Stimulated activated CD4-positive, alpha-beta T cell treated with anti-CD3 and anti-CD28 coated beads, Interleukin-1b, Interleukin-23, amount 100 ng/mL, for 1 hour (primary cell): ENCODE measurements at places on chromosomes 11 and 22.

- DNase-seq, result no peak
Observed at GRCh38 chr11:5192738-5193137, 7.7 kb downstream of the OR51V1 start.

GRCh38 chr22:24072361-24072760 lies 61.3 kb downstream of the CABIN1 start:
- no peak for DNase-seq

DNA sequence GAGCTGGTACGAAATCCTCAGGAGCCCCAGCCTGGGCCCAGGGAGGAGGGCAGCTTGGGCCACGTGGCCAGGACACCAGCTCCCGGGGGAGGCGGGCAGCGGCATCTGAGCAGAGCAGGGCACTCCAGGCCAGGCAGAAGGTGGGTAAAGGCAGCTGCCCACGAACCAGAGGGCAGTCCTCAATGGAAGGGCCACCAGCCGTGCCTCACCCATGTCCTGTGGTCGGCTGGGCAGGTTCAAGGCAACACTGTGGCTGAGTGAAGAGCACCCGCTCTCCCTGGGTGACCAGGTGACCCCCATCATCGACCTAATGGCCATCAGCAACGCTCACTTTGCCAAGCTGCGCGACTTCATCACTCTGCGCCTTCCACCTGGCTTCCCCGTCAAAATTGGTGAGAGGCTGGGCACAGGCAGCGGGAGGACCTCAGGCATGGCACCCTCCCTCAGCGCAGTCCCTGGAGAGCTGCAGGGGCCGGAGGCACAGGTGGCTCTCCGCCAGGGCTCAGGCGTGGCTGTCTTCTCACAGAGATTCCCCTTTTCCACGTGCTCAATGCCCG lies 2.5 kb upstream of the SSH3 start:
- no peak for DNase-seq

DNA sequence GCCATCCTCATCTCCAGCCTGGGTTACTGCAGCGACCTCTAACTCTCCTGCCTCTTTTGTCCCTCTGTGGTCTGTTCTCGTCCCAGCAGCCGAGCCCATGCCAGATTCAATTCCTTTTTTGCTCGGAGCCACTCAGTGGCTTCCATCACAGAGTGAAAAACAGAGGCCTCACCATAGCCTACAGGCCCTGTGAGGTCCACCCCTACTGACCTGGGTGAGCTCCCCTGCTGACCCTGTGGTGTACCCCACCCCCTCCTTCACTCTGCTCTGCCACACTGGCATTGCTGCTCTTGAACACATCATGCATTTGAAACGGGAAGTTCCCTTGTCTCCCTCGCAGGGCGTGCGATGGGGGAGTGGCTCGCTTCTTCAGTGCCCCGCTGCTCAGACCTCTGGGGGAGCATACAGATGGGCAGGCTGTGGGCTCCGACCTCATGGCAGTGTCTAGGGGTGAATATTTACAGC lies 2.1 kb downstream of the AIP start:
- DNase-seq, result no peak

DNA sequence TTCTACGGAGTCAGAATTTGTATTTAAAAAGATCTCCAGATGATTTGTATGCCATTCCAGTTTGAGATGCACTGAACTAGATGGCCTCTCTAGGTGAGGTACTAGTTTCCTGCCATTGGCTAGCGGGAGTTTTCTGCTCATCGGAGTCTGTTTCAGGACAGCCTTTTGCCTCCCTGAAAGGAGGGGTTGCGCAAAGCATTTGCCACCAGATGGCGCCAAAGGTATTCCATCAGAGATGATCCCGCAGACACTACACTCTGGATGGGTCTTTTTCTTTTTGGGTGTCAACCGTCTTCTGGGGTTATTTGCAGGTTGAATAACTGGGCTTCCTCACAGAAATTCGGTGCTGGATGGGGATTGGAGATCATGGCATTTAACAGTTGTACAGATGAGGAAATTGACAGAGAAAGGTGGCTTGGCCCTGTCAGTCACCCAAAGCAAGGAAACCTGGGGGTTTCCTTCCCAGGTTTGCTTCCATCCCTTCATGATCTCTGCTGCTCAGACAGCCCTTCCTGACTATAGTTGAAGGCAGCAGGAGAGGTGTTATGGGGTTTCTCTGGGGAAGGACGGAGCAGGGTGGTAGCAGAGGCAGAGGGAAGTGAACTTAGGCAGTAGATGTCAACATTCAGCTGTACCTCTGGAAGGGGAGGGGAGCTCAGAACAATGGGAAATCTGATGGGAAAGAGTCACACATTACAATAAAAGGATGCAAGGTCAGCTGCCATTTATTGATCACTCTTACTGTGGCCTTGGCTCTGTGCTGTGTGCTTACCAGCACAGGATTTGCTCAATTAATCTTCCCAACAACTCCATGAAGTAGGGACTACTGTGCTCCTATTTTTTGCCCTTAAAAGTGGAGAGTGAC lies 81.6 kb downstream of the CCDC81 start:
- peak; percentile 68 for DNase-seq

- no peak for DNase-seq
Observed at GRCh38 chr22:29311464-29312217, 3.9 kb downstream of the RASL10A start.

DNA sequence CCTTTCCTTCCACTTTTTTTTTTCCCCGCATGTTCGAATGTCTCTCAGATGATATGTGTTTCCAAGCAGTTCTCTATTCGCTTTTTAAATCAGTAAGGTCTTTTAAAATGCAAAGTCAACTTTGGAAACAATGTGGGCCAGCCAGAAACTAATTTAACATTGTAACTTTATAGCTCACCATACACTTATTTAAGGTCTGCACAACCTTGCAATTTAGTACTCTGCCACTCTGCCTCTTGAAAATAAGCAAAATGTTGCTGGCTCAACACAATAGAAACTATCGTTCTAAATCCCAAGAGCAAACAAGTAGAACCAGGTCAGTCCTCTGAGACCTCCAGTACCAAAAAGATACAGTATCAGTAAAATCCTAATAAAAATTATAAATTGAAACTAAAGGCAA lies 109.0 kb downstream of the SIK3 start:
- DNase-seq, result no peak

DNA sequence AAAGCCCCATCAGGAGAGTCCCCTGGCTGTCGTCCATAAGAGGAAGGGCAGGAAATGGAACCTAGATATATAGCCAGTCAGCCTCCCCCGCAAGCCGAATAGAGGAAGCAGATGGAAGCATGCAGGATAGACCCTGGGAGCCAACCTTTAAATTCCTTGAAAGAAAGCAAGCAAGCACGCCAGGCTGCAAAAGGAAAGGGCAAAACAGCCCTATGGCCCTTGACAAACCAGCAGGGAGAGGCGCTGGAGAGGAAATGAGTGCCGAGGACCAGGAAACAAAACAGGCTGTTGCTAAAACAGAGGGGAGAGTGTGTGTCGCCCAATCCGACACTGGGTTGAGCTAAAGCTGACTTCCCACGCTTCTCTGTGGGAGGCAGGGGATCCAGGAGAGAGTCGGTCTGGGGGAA lies 203.5 kb upstream of the MTNR1B start:
- DNase-seq, result no peak

DNA sequence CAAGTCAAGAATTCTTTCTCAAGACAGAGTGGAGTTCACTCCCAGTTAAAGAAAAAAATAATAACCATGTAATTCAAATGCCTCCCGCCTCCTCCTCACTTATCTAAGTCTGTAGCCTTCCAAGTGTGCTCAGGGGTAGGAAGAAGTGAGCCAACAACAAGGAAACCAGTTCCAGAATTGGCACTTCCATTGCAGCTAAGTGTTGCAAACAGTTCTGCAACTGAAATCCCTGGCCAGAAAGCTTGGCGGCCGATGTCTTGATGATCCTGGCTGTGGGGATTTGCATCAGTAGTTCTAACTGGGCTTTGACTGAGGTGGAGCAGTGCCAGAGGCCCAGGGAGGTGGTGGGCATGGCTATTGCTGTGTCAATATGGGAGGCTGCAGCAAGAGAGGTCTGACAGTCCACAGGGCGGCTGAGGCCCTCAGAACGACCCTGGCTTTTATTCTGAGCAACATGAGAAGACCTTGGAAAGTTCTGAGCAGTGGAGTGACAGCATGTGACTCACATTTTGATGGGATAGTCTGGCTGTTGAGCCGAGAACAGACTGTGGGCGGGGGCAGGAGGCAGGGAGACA lies 19.2 kb downstream of the DHCR7 start:
- DNase-seq, result no peak

DNA sequence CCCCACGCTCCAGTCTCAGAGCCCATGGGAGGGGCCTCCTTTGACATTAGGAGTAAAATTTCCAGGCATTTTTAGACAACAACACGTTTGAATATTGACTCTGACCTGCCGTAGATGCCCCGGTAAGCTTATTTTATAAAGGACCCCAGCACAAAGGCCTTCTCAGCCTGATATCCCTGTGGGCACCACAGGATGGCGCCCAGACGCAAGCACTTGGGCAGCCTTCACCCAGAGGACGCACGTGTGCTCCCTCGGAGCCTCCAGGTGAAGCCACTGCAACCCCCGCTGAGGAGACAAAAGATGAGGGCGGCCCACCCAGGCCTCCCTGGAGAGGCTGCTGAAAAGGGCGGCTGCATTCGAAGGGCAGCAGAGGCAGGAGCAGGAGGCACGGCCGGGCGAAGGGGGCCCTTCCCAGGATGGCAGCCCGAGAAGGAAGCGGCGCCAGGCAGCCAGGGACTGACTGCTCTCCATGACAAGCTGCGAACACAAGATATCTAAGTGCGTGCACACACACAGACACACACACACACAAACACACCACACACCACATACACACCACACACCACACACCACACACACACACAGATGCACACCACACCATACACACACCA lies 15.2 kb upstream of the TH start:
- DNase-seq, result peak; percentile 30

DNA sequence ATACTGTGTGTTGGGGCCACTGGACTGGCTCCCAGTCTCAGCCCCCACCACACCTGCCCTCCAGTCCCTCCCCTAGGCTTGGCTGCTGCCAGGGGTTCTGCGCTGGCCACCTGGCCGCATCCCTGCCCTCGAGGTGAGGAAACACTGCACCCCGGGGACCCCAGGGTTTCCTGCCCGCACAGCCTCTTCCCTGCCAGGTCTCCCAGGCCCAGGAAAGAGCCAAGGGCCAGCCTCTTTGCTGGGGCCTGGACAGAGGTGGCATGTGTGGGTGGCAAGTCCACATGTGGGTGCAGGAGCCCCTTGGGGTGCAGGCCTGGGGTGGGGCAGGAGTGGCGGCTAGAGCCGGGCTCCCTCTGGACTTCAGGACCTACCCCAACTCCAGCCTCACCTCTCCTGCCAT lies 2.5 kb downstream of the EPS8L2 start:
- DNase-seq, result no peak

DNA sequence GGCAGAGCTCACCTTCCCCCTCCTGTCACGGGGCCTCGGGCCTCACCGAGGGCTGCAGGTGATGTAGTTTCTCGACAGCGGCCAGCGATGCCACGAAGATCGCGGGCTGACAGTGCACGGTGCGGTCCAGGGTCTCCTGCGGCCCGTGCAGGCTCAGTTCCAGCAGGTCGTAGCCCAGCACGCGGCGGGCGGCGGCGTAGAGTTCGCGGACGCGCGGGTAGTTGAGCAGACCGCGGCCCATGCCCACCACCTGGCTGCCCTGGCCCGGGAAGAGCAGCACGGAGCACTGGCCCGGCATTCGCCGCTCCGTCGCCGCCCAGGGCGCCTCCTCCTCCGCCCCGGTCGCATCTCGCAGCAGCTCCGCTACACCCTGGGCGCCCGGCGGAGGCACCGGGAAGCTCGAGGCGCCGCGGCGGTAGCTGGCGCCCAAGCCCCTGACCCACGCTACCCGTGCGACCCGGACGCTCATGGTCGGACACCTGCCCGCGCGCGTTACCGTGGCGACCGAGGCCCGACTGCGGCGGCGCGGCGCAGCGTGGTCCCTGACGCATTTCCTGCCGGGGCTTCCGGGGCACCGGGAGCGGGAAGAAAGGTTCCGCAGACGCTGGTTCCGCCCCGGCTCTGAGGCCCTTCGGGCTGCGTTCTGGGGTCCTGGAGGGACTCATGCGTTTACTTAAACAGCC lies at the start of gene MCAT:
MCAT (minus strand) TSS at position 519 of the 683 bp plus-strand sequence; CDS start at position 469, 50 bp downstream.
- DNase-seq, result peak; percentile 62

DNA sequence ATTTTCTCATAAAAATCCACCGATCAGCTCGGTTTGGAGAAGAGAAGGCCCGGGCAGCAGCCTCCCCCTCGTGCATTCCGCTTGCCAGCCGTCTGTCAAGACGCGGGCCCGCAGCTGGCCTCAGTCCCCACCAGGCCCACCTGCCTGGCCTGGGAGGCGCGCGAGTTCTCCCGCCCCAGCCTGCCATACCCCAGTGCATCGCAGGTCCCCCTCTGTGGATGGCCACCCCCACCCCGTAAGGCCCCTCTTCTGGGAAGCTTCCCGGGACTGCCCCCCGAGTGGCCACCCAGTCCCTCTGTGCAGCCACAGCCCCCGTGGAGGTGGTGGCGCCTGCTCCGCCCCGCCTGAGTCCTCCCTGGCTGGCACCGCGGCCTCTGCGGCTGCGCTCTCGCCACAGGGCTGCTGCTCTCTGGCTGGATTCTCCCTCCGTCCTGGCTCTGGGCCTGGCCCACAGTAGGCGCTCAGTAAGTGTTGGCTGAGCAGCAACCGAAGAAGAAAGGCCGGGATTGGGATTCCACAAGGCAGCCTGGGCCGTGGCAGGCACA lies 74.0 kb upstream of the TCF20 start:
- DNase-seq, result no peak

GRCh38 chr11:36167729-36168128 lies 121.5 kb downstream of the COMMD9 start:
- DNase-seq, result no peak

- no peak for DNase-seq
Observed at GRCh38 chr11:43282607-43283440, 29.0 kb upstream of the API5 start.

DNA sequence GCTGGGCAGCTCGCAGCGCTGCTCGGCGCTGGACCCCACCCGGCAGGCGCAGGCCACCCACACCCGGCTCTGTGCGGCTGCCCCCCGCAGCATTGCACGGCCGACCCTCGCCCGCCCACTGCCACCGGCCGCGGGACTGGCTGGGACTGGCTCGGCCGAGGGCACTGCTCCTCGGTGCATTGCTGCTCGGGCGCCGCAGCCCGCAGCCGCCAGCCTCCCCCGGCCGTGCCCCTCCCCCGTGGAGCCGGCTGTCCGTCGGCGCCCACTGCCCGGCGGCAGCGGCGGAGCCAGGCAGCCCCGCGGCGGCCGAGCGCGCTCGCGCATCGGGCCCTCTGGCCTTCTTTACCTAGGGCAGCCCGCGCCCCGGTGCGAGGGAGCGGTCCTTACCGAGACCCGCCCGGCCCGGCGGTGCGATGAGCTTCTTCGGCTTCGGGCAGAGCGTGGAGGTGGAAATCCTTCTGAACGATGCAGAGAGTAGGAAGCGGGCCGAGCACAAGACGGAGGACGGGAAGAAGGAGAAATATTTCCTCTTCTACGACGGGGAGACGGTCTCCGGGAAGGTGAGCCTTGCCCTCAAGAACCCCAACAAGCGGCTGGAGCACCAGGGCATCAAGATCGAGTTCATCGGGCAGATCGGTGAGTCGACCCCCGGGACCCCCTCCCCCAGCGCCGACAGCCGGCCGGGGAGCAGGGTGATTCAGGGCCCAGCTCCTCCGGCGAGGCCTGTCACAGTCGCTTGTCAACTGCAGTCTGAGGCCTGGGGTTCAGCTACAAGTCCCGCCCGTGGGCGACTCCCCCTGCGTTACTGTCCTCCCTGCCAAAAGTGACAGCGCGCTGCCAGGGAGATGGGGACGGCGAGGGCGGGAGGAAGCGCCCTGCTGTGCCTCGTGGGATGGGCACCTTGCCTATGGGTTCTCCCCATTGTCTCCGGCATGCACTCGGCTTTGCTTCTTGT lies 516 bp downstream of the VPS26B start:
- peak; percentile 27 for DNase-seq

GRCh38 chr11:9604134-9604533 lies 30.7 kb downstream of the WEE1 start:
- no peak for DNase-seq

- DNase-seq, result no peak
Observed at GRCh38 chr22:40862537-40862936, 624 bp upstream of the DNAJB7 start.
